ENCODE measurements at places on chromosomes 6 and 20.

DNA sequence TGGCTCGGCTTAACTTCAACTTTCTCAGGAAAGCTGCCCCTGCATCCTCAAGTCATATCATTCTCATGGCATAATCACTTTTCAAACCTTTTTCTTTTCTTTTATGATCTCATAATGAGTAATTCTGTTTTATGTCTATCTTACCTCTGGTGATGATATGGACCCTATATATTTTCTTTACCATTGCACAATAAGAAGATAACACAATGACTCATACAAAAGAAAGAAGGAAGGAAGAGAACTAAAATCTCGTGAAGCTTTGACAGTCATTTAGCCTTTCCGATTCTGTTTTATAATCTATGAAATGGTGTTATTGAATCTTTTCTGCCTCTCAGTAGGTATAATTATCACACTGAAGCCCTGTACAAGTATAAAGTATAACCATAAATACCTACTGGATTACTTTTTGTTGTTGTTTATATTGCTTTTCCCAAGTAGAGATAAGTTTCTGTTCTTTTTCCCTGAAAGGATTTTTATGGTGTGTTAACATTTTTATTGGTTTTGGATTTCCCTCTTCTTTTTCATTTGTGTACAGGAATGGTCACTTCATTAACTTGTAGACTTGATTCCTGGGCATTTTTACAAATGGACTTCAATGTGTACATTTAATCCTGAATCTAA lies 300.9 kb downstream of the LAMA2 start:
- no peak for DNase-seq

- no peak for DNase-seq
Observed at GRCh38 chr20:48824830-48825565, 2.8 kb downstream of the PREX1 start.

DNA sequence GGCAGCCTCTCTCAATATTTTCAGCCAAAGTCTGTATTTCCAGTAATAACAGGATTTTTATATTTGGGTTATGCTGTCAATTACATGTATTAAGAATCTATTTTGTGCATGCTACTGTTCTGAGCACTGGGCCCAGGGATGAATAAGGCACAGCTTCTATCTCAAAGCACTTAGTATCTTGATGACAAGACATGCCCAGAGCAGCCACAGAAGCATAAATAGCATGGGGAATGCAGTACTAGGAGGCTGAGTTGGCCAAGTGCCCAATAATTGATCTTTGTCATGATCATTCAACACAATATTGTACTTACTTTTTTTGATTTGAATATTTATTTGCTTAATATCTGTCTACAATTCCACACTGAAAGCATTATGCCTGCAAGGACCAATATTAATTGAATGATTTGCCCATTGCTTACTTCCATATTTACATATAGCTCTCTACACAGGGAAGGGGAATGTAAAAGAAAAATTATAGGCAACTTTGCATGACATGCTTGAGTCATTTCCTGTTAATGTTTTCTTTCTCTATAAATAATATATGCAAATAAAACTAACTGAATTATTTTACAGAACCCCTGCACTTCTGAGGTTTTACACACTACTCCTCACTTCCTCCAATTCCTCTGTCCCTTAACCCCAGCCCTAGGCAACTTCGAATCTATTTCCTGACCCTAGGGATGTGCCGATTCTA lies 298.9 kb upstream of the BMP2 start:
- no peak for DNase-seq

DNA sequence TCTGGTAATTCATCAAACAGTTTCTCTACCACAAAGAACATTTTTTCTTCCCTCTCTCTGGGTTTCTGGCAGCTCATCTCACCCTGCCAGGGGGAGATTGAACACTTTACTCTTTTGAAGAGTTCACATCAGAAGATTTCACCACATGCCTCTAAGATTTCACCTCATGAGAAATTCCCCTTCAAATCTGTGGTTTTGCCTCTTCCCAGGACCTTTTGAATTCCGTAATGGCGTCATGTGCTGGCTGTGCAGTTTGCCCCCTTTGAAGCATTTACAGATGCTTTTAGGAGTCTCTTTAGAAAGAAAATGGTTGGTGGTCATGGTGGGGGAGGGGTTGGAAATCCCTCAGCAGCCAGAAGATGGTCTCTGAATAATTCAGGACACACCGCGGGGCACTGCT lies 486.1 kb downstream of the QKI start:
- DNase-seq: no peak

DNA sequence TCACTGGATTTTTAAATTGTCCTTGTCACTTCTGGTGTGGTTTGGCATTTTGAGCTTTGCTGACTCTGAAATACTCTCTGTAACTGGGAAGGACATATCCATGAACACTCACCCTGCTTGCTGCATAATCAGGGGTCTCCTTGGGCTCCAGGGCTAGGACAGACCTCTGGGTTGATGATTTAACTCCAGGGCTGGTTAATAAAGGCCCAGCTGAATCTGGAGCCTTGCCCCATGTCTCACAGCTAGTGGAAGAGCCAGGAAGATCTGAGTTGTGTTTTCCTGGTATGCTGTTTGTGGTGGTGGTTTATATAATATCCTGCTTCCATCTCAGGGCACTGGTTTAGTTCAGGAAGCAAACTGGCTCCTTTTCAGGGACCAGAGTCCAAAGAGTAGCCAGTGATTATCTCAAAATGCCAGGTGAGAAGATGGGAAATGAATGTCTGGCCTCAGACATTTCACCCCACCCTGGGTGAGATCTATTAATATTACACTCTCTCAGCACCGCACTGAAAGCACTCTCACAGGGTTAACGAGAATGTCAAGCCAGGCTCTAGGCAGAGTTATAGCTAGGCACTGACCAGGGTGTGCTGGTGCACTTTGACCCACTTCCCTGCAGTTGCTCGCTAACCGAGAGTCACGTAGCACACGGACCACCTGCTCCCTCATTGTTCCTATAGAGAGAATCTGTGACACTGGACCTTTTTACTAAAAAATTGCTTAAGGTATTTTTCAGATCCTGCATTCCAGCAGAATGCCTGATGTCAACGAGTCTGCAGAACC lies 90.1 kb upstream of the SLC22A16 start:
- DNase-seq: no peak

- no peak for DNase-seq
Observed at GRCh38 chr20:57448764-57449354, 57.7 kb downstream of the RBM38 start.

GRCh38 chr6:163449076-163449475 lies 34.6 kb downstream of the QKI start:
- no peak for DNase-seq

DNA sequence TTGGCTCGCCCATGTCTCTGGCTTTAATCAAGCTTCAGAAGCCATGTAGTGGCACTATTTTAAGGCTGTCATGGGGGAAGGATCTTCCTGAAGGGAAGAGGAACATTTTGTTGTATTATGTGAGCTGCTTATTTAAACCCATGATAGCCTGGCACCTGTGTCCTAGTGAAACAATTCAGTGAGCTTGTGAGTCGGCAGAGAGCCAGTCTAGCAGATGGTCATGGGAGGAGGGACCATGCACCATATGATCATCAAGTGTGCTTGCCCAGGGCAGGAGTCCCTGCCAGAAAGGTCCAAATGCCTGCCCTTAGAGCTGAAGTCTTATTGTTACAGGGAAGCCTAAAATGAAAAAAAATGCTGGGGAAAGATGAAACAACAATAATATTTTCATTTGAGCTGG lies 132.9 kb downstream of the PRDM13 start:
- no peak for DNase-seq

- no peak for DNase-seq
Observed at GRCh38 chr6:32568561-32568960, 21.1 kb downstream of the HLA-DRB1 start.

DNA sequence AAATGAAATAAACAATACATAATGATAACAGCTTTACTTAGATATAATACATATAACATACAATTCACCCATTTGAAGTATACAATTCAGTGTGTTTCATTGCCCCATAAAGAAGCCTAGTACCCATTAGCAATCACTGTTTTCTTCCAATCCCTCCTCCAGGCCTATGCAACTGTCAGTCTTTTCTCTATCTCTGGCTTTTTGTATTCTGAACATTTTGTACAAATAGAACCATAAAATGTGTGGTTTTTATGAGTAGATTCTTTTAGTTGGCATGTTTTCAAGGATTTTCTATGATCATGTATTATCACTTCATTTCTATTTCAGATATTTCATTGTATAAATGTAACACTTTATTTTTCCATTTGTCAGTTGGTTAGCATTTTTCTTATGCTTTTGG lies 54.6 kb upstream of the MYO6 start:
- no peak for DNase-seq
